ENCODE measurements at places on chromosomes 12 and 14. TPM values are rescaled to one million over a fixed set of nuclear protein-coding genes. Genes with fewer than 3 reads are reported as not detected.

The C12orf50 gene
- 0.16 TPM for total RNA-seq

The KRT72 gene
- total RNA-seq: 0.12 TPM

The PROX2 gene
- total RNA-seq: 0.87 TPM

The C12orf43 gene
- total RNA-seq: 35.8 TPM

The CLEC14A gene
- total RNA-seq: not detected

The SSPN gene
- total RNA-seq: not detected

The PDE3A gene
- total RNA-seq: not detected

The ATL1 gene
- 0.60 TPM for total RNA-seq

The AGAP2 gene
- total RNA-seq: 23.8 TPM

The BEGAIN gene
- 5.9 TPM for total RNA-seq

DNA sequence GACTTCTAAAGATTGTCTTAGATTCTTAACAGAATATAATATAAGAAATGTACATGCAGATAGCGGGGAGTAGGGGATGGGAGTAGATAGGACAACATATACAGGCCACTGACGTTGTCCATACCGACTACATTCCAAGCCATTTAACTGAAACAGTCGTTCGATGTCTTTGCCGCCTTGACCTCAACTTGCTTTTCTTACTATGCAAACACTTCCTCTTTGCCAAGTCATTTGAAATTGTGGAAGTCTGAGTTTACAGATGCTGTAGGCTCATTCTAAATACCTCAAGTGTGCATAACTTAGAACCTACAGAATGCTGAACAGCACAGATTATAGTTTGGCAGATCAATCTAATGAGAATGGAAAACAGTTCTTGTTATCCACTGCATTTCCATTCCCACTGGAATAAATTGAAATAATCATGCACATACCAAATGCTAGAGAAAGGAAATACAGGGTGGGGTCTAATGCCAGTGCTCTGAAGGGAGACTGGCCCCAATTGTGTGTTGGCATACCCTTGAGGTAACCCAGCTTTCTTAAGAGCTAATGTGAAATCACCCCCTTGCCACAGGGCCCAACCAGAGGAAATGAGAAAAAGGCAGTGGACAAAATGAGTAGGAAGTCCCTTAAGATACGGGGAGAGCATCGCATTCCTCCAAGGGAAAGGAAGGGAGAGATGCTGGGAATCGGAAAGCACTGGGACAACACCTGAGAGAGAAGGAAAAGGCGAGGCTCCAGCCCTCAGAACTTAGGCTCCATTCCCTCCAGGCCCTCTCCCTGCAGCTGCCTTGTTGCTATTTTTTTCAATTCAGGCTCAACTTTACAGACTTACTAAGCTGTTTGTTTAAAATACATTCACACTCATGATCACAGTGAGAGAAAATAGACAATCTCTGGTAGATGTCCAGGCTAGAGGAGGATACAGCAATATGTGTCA, 380.9 kb upstream of the TMTC1 start:
- no peak for DNase-seq

GRCh38 chr14:85075694-85076476, 454.1 kb upstream of the FLRT2 start:
- DNase-seq: no peak

DNA sequence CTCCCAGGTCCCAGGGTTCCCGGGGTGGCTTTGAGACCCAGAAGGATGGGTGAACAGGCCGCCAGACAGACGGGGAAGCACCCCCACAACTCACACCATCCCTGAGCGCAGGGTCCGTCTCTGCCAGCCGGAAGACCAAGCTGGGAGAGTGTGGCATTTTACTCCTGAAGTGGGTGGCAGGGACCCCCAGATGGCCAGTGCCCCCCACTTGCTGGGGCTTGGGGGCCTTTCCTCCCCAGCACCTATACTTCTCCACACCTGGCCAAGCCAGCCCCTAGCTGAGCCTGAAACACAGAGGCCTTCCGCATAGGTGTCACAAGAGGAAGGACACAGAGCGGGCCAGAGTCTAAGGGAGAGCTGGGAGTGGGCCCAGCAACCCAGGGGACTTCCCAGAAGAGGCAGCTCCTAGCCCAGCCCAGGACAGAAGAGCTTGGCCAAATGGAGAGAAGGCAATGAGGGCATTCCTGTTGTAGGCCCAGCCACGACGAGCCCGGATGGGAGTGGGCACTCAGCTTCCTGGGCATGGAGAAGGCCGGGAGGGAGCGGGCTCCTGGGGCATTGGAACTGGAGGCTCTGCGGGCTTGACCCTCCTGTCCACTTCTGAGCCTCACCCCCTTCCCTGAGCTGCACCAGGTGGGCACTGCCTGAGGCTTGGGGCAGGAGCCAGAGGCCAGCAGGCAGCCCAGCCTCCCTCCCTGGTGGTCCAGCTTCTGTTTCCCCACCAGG, 3.3 kb downstream of the AHNAK2 start:
- no peak for DNase-seq

- no peak for DNase-seq
Measured at GRCh38 chr12:111408686-111409402, 3.1 kb downstream of the SH2B3 start.

GRCh38 chr14:95516554-95517181, at the start of gene SYNE3:
Gene SYNE3 (minus strand): TSS chr14:95516650. CDS start chr14:95475821, 40,829 bp downstream.
- peak; percentile 74 for DNase-seq

GRCh38 chr12:27554421-27555186, 30.6 kb downstream of the PPFIBP1 start:
- DNase-seq: no peak

DNA sequence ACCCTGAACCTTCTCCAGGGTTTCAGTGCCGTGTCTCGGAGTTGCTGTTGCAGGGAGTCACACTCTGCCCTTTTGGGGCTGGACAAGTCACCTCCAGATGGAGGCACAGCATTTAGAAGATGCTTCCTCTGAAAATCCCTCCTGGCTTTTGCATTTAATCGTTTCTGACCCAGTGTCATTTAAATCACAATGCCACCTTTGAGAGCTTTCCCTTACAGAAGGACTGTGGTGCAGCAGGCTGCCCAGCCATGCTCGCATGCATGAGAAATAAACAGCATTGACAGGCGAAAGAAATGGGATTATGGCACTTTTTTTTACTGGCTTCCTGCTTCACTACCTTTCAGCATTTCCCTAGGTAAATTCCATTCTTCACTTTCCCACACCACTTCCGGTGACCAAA, 113.4 kb upstream of the DYRK2 start:
- DNase-seq: no peak

- DNase-seq: no peak
Measured at GRCh38 chr14:52485350-52485960, 66.8 kb downstream of the TXNDC16 start.

GRCh38 chr12:39065455-39065854, 160.1 kb upstream of the CPNE8 start:
- no peak for DNase-seq

DNA sequence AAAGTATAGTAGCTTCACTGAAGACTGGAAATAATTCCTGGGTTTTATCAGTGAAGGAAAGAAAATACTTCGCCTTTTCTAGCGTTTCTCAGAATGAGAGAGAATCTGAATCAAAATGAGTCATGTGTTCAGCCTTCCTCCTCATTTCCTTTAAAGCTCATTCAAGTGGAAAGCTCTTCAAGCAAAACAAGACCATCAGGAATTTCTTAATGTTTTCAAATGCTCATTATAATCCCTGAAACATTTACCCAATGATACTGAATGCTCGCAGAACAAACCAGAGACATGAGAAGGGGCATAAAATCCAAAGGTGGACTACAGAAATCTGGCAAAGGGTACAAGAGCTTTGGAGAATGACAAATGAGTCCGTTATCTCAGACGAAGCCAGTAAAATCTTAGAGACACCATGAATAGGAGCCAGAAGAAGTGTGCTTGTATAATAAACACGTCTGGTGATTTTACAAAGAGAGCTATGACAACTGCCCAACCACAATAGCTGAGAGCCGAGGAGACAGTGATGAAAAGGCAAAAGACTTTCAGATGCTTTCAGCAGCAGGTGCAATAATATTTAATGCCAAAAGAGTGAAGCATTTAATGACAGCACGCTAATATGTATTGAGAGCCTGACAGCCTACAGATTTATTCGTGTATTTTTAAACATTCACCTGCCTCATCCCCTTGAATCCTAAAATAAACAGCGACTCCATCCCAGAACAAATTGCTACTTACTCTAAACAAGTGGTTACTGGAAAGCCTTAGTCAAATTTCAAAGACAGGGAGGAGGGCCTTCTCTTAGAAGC, 19.0 kb downstream of the SPRING1 start:
- no peak for DNase-seq

GRCh38 chr12:58750484-58750883, 169.8 kb downstream of the LRIG3 start:
- DNase-seq: no peak

- no peak for DNase-seq
Measured at GRCh38 chr14:58297412-58297761, 968 bp upstream of the ARID4A start.

- DNase-seq: no peak
Measured at GRCh38 chr14:29759521-29760340, 167.9 kb downstream of the PRKD1 start.

- DNase-seq: no peak
Measured at GRCh38 chr14:87632796-87633195, 360.2 kb downstream of the GALC start.

DNA sequence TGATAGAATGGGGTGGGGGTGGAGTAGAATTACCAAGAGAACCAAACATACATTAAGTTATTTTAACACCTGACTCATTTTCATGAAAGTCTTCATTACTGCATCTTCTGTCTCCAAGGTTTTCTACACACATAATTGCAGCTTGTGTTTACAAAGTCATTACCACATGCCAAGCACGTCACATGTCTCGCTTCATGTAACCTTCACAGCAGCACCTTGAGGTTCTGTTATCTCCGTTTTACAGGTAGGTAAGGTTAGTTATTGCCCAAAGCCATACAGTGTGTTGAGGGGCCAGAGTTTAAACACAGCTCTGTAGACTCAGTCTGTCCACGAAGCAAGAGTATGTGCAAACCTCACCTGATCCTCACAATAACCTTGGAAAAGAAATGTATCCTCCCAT, 64.3 kb upstream of the RBM19 start:
- DNase-seq: no peak

- DNase-seq: no peak
Measured at GRCh38 chr12:76777765-76778216, 13.9 kb downstream of the ZDHHC17 start.

DNA sequence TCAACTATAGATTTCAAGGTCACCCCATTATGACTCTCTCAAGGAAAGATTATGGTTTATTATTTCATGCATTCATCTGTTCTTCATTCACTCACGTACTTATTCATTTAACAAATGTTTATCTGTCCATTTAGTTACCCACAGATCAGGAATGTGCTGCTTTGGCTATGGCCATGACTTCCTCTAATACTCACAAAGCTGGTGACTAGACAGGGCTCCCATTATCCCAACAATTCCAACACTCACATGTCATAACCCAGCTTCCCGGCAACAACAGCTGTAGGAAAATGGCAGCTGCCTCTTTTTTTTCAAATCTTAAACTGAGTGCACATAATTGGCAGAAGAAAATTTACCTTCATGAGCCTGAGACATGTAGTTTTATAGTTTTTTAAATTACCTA, 190.8 kb upstream of the CCDC196 start:
- no peak for DNase-seq

- DNase-seq: no peak
Measured at GRCh38 chr12:117011988-117012805, 87.0 kb downstream of the TESC start.

GRCh38 chr14:84874436-84874835, 655.5 kb upstream of the FLRT2 start:
- no peak for DNase-seq

DNA sequence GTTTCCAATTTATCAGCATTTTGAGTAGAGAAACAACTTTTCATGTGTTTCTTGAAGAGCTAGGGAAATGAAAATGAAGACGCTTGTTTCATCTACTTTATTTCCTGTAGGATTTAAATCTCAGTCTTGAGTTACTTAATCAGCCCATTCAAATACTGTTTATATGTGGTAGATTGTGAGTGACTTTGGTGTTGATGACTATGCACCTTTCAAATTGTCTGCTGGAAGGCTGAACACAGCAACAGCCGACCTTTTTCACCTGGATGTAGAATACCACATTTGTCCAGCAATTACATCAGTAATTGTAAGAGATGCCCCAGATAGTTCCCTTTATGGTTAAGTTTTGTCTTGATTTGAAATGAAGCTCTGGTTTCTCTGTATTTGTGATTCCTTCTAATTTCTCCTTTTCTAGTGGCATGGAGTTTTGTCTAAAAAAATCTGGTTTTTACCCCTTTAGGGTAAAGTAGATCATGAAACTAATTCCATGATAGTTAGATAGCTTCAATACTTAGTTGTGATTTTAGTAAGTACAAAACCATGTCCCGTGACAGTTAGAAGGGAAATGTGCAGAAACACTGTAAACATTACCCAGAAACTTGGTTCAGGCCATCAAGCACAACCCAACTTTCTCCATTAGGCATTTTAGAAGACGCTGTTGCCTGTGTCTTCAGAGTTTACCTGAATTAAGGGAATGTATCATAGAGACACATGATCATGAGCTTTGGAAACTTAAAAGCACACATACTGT, 165.0 kb downstream of the SRGAP1 start:
- DNase-seq: no peak

DNA sequence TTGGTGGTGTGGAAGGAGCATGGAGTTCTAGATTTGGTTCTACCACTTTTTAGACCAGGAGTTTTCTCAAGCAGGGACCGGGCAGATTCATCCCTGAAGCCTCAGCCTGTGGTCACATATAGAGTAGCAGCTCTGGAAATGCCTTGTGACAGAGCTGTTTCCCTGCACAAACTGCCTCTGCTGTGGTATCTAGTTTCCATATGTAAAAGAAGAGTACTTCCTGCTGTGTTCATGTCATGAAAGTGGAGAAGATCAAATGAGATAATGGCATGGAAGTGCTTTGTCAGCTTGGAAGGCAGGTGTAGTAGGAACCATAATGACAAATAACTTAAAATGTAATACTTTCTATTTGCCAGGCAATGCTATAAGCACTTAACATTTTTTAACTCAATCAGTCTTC, 26.1 kb downstream of the OTUB2 start:
- no peak for DNase-seq

- peak; percentile 23 for DNase-seq
Measured at GRCh38 chr14:102316338-102316742, 3.2 kb upstream of the ZNF839 start.

Data from activated naive CD8-positive, alpha-beta T cell treated with anti-CD3 and anti-CD28 coated beads for 36 hours (primary cell).